ENCODE measurements at places on chromosomes 6 and 20.

GRCh38 chr6:44652547-44652946, 265.0 kb downstream of the CDC5L start:
- no peak for DNase-seq

DNA sequence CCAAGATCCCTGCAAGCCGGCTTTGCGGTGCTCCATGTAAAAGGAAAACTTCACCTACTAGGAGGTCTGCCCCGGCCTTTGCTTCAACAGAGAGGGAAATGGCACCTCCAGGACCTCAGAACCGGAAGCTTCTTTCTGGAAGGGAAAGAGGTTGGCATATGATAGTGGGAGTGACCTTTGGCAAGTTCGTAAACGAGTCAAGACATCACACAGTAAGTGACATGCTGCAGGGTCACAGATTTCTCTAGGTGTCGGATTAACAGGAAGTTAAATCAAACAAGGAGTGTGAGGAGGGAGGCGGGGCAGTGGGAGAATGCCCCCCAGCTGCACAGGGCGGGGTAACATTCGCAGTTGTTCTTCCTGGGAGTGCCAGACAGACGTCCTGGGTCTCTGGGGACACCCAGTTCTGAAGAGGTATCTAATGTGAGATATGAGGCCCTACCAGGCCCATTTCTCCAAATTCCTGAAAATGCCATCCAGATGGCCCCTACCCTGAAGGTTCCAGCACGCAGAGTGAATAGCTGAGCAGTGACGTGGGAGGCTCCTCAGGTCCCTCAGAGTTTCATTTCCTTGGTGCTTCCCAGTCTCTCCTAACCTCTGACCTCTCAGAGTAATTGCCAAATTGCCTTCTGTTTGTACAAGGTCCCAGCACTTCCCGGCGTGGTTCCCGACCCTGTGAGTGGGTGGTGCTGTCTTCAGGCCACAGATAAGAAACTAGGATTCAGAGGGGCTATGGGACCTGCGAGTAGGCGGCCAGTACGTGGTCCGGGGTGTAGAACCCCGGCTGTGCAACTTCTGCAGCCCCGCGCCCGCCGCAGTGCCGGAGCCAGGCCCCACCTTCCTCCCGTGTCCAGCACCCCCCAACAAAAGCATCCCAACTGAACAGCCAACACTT, 1.9 kb downstream of the RRBP1 start:
- peak; percentile 58 for DNase-seq

DNA sequence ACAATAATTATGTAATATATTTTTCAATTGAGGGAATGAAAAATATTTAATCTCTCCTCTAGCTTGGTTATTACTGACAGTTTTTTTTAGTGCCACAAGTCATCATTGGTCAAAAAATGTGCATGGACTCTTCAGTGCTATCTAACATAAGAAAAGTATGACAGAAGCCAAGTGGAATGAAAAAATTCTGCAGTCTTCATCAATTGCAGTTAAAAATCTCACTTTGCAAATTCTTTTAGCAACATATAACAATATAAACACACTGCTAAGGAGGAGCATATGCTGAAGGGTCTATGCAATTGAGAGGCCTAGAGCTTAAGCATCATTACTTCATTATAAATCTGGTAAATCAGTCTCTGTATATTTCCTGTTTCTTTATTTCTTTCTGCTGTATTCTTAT, 175.1 kb downstream of the ARHGAP18 start:
- DNase-seq, result no peak

DNA sequence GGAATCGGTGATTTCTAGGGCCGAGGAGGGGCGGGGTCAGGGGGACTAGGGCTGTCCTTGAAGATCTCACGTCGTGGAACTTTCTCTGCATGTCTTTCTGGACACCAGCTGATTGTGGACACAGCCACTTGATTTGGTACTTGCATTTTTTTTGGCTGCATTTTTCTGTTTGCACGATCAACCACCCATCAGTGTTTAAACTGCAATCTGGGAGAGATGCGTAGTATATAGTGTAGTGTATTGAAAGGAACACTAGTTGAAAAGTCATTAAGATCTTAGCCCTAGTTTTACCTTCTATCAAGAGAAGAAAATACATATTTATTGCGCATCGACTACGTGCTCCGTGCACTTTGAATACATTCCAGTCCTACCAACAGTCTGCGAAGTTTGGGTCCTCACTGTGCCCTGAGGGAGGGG, 657 bp downstream of the NT5DC1 start:
- DNase-seq, result no peak

DNA sequence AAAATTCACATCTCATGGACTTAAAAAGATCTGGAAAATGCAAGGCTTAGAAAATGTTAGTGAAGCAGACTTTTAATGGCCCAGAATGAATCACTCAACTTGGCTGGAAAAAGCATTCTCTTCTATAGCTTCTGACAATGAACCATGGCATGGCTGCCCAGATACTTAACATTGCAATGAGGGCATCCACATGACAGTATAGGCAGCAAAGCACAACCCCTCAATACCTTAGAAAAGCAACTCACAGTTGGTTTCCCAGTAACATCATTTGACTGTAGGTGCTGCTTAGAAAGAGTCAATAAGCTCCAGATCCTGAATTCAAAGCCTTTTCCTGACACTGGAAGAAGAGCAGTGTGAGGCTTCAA, 155.8 kb downstream of the EYA4 start:
- DNase-seq, result no peak

DNA sequence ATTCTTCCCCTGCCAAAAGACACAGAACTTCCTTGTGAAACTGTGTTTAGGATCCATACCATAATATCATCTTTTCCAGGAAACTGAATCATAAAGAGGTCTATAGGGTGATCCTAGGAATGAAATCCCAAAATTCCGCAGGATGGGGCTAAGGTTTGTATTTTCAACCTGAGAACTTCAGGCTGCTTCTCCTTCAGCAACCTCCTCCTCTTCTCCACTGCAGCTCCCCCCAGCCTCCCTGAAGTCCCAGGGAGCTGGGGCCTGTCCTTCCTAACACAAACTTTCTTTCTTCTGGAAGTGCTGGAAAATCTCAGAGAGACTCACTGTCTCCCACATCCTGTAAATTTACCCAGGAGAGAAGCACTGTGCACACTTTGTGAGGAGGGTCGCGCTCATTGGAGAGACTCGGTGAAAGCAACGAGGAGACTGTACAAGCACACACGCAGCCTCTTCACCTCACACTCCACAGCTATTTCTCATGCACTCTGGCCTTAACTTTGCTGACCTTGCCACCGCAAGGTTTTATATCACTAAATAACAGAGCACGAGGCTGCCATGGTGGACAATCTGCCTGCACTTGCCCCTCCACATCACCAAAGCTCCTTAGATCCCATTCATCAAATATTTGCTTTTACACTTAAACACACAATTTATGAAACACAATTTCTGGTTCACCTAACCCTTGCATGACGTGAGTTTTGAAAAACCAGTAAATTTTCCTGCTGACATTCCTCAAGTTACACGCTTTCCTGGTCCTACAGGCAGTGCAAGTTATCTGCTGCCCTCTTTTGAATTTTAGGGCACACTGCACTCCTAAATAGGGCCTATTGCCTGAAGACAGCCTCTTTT, 14.3 kb downstream of the ID4 start:
- peak; percentile 79 for DNase-seq

DNA sequence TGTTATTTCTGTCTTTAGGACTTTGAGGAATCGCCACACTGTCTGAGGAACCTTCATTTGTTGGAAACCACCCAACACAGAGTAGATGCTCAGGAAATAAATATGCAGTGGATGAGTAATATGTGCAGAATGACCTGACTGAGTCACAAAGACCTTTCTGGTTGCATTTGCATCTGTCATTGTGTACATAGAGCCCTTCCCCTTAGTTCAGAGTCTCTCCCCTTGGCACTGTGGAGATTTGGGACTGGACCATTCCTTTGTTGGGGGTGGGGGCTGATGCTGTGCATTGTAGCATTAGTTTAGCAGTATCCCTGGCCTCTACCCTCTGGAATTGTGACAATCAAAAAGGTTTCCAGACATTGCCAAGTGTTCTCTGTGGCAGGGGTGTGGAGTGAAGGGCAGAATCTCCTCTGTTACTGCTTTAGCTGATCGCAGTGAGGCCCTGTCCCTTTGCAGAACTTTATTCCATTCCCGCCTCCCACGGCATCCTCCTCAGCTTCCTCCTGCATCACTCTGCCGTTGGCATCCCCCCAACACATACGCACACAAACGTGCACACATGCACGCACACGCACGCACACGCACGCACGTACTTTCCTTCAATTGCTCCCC, 64.5 kb downstream of the EYA2 start:
- peak; percentile 66 for DNase-seq

GRCh38 chr6:67629258-67629657, 1005.8 kb upstream of the ADGRB3 start:
- peak; percentile 1 for DNase-seq

DNA sequence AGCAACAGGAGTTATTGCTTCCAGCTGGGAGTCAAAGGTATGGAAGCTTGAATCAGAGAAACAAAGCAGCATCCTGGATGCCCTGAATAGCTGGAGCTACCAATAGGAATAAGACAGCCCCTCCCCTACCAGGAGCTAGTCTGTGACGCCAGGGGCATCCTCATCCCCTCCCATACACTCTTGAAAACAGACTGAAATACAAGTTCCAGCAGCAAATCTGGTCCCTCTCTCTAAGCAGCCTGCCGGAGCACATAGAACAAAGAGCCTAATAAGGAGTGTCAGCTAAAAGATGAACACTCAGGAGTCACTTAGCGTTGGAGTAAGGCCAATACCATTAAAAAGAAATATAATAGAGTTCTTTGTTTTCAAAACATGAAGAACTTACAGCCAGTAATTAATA, 25.6 kb downstream of the FILIP1 start:
- DNase-seq, result no peak

- DNase-seq, result peak; percentile 84
Measured at GRCh38 chr20:53828682-53829254, 235.1 kb upstream of the ZNF217 start.

GRCh38 chr6:5529733-5530132, 268.4 kb downstream of the FARS2 start:
- DNase-seq, result no peak

DNA sequence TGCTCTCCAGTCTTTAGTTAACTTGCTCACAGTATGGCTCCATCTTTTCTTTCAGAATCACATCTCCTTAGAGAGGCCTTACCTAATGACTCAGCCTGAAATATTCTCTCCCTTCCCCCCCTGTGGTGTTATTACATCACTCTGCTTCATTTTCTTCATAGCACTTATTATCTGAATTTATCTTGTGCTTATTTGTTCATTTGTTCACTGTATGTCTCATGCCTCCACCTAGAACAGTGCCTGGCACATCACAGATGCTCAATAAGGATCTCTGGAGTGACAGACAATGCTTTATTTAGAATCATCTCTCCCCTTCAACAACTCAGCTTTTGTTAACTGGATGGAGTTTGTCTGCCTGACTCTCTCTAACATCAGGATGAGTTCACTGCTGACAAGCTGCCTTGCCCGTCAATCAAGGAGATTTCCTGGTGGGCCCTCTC, 96.6 kb upstream of the MAN1A1 start:
- no peak for DNase-seq

DNA sequence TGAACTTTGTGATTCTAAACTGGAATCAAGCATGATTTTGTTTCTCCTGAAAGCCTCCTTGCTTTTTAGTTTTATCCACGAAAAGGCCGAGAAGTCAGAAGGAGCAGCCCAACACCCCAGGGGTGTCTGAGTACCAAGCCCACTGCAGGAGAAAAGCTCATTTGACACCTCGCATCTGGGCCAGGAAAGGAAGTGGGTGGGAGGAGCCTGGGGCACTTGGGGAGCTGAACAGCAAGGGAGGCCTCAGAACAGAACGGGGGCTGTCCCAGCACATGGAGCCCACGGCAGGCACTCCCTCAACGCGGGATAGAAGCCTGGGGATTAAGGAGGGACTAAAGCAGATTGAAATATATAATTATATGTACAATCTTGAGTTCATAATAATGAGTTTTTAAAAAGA, 6.6 kb downstream of the KIF25 start:
- no peak for DNase-seq

- peak; percentile 81 for DNase-seq
Measured at GRCh38 chr6:45445749-45446549, 68.2 kb upstream of the SUPT3H start.

GRCh38 chr20:31630187-31630790, 7.4 kb upstream of the COX4I2 start:
- DNase-seq, result no peak

DNA sequence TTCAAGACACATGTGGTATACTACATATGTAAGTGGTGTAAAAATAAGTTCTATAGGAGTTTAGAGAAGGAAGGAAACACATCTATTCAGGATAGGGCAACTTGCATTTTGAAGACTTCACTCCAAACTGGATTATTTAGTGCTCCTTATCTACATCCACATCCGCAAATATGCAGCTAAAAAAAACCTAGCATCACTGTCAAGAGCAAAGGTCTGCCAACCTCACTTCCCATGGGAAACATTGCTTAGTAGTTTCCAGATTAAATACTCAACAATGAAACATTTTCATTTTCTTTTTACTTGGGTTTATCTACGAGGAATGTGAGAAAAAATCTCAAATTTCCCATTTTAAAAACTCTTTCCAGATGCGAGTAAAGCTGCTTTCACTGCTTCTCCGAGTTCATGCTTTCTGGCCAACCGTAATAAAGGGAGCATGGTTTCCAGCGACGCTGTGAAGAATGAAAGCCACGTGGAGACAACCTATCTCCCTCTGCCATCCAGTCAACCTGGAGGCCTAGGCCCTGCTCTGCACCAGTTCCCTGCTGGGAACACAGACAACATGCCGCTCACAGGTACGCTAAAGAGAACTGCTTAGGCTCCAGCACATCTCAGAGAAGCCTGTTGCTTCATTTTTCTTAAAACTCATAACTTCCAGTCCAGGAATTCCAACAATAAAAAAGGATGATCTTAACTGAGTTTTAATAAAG, 48.2 kb downstream of the RFX6 start:
- no peak for DNase-seq

DNA sequence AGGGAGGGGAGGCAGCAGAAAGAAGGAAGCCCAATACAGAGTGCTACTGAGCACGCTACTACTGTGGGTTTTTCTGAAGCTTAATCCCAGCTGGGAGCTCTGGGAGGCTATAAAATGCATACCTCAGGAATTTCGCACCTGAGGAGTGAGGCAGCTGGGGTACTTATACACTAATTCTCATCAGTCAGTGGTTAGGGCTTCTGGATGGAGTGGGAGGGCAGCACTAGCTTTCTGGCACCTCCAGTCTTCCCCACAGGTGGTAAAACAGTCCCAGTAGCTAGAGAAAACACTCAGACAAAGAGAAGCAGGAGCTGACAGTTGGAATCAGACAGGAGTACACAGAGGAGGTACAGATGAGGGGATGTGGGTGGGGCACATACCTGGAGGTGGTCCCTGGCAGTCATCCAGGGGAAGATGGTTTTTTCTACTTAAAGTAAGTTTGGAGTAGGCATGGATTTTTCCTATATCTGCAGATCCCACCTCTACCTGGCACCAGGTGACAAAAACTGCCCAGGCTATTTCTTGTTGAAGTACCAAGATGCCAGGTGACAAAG, 37.8 kb downstream of the CPXM1 start:
- no peak for DNase-seq

DNA sequence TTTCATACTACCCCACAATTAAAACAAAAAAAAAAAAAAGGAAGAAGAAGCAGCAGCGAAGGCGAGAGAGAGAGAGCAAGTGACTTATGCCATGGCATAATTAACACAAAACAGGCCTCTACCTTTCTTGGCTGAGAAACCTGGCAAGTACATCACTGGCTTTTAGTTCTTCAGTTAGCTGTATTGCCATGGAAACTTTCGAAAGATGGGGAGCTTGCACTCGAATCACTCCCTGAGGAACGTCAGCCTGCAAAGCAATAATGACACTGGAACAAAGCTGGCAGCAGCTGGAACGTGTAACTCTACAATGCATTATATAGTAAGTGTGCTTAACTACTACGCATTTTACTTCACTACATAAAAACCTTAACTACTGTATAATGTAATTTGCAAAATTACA, 126.1 kb downstream of the ARHGAP18 start:
- DNase-seq, result no peak

GRCh38 chr20:57589123-57589727, 28.3 kb downstream of the PCK1 start:
- DNase-seq, result no peak

All from HTR-8/SVneo (cell line).